ENCODE measurements at places on chromosomes 2 and 18. TPM values are rescaled to one million over a fixed set of nuclear protein-coding genes. Genes with fewer than 3 reads are reported as not detected.

GRCh38 chr2:238741277-238741676 lies 106.6 kb upstream of the TWIST2 start:
- no peaks in the 10 kb centered on the region for H3K36me3 ChIP-seq
- H3K27ac ChIP-seq, result no peak overlapping the region
- no peaks in the 10 kb centered on the region for H3K27me3 ChIP-seq
- no peak overlapping the region for H3K4me3 ChIP-seq
- no peak for DNase-seq

GRCh38 chr18:55484773-55485172 lies 103.2 kb downstream of the TCF4 start:
- no peak for DNase-seq
- no peaks in the 10 kb centered on the region for H3K27me3 ChIP-seq
- H3K27ac ChIP-seq, result no peak overlapping the region
- H3K4me1 ChIP-seq, result no peaks in the 10 kb centered on the region
- no peaks in the 10 kb centered on the region for H3K36me3 ChIP-seq

GRCh38 chr2:6814869-6815268 lies 50.8 kb downstream of the CMPK2 start:
- no peak overlapping the region for H3K4me3 ChIP-seq
- no peaks in the 10 kb centered on the region for H3K36me3 ChIP-seq
- no peaks in the 10 kb centered on the region for H3K4me1 ChIP-seq
- no peaks in the 10 kb centered on the region for H3K27me3 ChIP-seq
- no peak overlapping the region for H3K27ac ChIP-seq
- DNase-seq, result no peak

- H3K27ac ChIP-seq, result peak overlapping the region; percentile 69
- H3K36me3 ChIP-seq, result no peaks in the 10 kb centered on the region
- peak; percentile 90 for DNase-seq
- no peak overlapping the region for H3K4me3 ChIP-seq
- H3K4me1 ChIP-seq, result peaks cover 37% of the 10 kb centered on the region
- H3K27me3 ChIP-seq, result no peaks in the 10 kb centered on the region
Observed at GRCh38 chr2:64404743-64405142, 49.2 kb upstream of the LGALSL start.

- peaks cover 43% of the 10 kb centered on the region for H3K4me1 ChIP-seq
- peaks cover 6% of the 10 kb centered on the region for H3K36me3 ChIP-seq
- peak overlapping the region; percentile 76 for H3K27ac ChIP-seq
- no peaks in the 10 kb centered on the region for H3K27me3 ChIP-seq
- no peak overlapping the region for H3K4me3 ChIP-seq
Observed at GRCh38 chr2:69789772-69790600, 39.5 kb upstream of the GMCL1 start.

- H3K27me3 ChIP-seq, result no peaks in the 10 kb centered on the region
- no peak for DNase-seq
- no peaks in the 10 kb centered on the region for H3K4me1 ChIP-seq
- no peak overlapping the region for H3K4me3 ChIP-seq
Observed at GRCh38 chr2:180240774-180241173, 233.7 kb upstream of the CWC22 start.

DNA sequence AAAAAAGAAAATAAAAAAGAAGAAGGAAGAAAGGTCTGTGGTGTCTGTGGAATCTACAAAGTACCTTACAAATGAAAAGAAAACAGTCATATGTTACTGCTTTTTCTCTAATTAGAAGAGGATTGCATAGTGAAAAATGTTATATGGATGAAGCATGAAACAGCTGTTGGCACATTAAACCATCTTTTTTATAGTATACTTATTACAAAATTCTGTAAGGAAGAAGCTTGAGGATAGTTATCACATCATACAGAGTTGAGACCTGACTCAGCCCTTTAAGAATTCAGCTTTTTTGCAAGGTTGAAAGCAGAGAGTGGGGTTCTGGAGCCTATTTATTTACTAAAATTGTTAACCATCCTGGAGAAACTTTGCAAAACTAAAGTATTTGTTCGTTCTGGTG lies 222.7 kb downstream of the PHLPP1 start:
- peaks cover 2% of the 10 kb centered on the region for H3K36me3 ChIP-seq
- no peak for DNase-seq
- no peak overlapping the region for H3K4me3 ChIP-seq
- H3K27ac ChIP-seq, result no peak overlapping the region
- no peaks in the 10 kb centered on the region for H3K27me3 ChIP-seq
- H3K4me1 ChIP-seq, result peaks cover 3% of the 10 kb centered on the region

DNA sequence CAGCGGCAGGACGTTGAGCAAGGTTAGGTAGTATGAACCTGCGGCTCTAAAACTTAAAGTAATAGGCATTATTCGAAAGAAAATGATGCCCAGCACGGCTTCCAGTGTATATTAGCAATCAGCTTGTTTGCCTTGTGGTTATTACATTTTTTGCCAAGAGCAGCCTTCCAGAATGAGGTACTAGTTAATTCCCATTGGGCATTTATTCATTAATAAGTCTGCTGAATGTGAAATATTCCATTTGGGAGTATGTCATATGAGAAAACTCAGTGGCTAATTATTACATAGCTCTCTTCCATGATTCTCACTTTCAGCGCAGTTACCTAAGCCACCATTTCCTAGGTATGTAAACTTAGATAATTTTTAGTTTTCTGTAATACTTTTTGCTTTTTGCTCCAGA lies 12.9 kb downstream of the CRIM1 start:
- no peak overlapping the region for H3K27ac ChIP-seq
- DNase-seq, result no peak
- H3K4me1 ChIP-seq, result peaks cover 39% of the 10 kb centered on the region
- H3K4me3 ChIP-seq, result no peak overlapping the region

DNA sequence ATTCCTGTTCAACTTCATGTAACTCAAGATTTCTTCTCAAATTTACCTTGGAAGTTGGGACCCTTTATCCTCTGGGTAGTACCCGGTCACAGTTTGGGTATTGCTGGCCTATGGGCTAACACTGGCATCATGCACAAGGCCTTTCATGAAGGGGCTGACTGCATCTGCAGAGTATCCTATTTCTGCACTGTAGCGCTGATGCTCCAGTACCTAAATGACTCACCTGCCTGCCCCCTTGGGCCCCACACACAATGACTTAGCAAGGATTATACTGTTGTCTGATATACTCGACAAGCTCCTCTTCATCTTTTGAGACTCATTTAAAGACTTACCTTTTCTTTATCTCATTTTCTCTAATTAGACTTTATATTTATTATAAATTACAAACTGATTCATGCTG lies 39.9 kb downstream of the DNAH6 start:
- DNase-seq, result no peak
- H3K27me3 ChIP-seq, result no peaks in the 10 kb centered on the region
- H3K27ac ChIP-seq, result no peak overlapping the region
- H3K36me3 ChIP-seq, result no peaks in the 10 kb centered on the region

The TTN gene
- polyA plus RNA-seq, result 1.5 TPM

The KCNS3 gene
- polyA plus RNA-seq, result 4.1 TPM

The SERPINB10 gene
- not detected for polyA plus RNA-seq

The TMEM163 gene
- 0.22 TPM for polyA plus RNA-seq

The GPR55 gene
- polyA plus RNA-seq, result 1.6 TPM

The IL1B gene
- 2.7 TPM for polyA plus RNA-seq
